ENCODE measurements at places on chromosomes 1 and 21.

- DNase-seq: no peak
Observed at GRCh38 chr1:64886877-64887276, 79.5 kb downstream of the JAK1 start.

- DNase-seq: no peak
Observed at GRCh38 chr1:231628207-231628876, 1.8 kb downstream of the DISC1 start.

- DNase-seq: no peak
Observed at GRCh38 chr1:206011057-206011456, 7.9 kb upstream of the RAB7B start.

DNA sequence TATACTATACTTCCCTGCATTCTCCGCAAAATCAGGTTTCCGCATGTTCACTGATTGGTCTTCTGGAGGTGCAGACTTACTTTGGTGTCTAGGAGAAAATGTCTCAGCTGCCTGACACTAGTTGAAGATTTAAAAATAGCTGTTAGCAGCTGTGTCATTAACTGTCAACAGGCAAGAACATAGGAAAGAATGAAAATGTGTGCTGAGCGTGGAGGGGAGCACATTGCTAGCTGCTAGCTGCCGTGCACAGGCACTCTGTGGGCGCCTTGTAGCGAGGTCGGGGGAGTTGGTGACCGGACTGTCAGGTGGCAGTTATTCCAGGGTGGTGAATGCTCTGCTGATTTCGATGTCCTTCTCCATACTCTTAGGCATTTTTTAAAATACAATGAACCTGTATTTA, 5.2 kb downstream of the FAAH start:
- DNase-seq: no peak

GRCh38 chr1:176790786-176791185, 327.8 kb downstream of the PAPPA2 start:
- no peak for DNase-seq

GRCh38 chr1:58779059-58779754, 4.6 kb downstream of the JUN start:
- no peak for DNase-seq

GRCh38 chr1:59556398-59556797, 258.4 kb upstream of the HOOK1 start:
- no peak for DNase-seq

DNA sequence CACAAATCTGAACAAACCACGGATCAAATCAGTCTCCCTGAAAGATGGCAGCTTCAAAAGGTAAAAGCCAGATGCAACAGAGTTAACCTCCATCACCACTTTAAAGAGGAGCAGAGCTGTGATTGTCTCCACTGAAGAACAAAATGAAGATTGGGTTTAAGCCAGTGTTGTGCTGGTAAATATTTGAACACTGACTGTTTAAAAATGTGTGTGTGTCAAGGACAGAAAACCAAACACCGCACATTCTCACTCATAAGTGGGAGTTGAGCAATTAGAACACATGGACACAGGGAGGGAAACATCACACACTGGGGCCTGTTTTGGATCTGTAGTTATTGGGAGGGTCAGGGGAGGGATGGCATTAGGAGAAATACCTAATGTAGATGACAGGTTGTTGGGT, 83.9 kb downstream of the ST6GALNAC5 start:
- DNase-seq: no peak

DNA sequence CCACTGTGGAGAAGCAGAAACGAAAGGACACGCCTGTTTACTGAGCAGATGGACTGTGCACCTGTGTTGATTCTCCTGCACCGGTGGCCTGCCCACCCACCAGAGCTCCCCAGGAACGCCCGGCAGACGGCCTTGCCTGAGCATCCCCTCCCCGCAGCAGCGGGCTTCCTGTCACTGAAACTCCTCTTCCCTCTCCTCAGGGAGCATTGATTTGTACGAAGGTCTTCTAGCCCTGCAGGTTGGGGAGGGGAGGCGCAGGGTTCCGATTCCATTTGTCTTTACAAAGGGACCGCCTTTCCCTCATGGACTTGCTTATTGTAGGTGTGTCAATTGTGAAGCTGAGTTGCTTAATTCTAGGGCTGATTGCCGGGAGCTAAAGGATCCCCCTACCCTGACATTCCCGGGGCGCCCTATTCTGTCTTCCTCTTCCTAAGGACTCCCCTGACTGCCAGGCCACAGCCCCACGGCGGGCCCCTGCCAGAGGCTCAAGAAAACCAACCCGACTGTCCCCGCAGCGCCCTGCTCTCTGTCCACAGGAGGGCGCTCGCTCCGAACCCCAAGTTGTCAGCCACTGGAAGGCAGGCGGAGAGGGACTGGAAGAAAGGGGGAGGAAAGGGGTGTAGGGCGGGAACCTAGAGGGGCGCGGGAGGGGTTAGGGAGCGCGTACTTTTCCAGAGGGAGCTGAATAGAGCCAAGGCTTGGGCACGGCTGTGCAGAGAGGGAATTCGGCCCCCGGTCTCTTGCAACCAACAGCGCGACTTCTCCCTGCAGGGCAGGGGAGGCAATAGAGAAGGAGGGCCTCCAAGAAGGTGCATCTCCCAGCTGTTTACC, 2.8 kb downstream of the S100A6 start:
- DNase-seq: peak; percentile 82

- DNase-seq: no peak
Observed at GRCh38 chr1:81597720-81598426, 202.9 kb upstream of the ADGRL2 start.

- DNase-seq: no peak
Observed at GRCh38 chr1:33364565-33364918, 43.6 kb upstream of the A3GALT2 start.

DNA sequence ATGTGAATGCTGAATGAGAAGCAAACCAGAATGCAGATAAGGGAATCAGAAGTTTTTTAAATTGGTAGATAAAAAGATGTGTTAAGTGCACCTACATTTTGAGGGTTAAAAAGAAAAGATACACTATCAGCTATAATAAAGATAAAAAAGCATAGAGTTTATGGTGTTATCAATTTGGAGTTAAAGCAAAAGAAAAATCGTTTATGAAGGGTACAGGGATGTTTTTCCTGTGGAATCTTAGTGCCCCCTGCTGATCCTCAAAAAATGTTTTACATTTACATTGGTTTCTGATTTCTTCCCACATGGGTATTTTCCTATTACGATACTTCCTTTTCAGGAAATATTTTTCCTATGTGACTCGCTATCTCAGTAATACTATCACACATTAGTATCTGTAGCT, 293.5 kb downstream of the MRPL39 start:
- no peak for DNase-seq

GRCh38 chr1:17381161-17381560, 9.2 kb downstream of the PADI6 start:
- DNase-seq: no peak

DNA sequence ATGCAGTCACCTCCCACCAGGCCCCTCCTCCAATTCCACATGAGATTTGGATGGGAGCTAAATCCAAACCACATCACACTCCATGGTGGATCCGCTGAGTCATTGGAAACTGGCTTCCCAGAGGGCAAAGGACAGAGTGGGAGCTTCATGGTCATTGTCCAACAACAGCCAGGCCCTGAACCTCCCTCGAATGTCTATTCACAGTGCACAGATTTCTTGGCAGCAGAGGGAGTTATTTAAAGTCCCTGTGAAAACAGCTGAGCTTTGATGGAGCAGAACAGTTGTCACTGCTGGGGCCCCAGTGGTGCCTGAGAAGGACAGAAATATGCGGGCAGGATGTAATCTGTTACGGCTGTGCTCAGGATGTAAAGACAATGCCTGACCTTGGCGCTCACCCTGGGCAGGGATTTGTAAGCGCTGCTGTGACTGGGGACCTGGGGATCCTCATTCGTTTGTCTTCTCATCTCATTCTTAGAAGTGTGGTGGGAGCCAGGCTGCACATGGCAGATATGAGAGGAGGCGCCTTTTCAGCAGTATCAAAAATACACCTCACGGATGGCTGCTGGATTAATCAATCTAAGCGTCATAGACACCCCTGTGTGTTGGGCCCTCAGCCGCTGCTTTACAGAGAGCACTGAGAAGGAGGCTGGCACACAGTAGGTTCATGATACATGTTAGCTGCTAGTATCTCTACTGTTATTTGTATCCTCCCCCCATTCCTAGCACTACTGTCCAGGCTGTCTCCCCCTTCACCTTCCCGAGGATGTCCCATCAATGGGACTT, 439.4 kb downstream of the PTPRU start:
- no peak for DNase-seq

DNA sequence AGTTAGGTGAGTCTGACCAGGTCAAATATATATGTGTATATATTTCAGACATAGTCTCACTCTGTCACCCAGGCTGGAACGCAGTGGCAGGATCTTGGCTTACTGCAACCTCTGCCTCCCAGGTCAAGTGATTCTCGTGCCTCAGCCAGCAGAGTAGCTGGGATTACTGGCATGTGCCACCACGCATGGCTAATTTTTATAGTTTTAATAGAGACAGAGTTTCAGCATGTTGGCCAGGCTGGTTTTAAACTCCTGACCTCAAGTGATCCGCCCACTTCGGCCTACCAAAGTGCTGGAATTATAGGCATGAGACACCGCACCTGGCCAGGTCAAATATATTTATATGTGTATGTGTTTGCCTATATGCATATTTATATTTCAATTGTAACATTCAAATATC, 581.5 kb upstream of the B3GALT2 start:
- no peak for DNase-seq

- DNase-seq: no peak
Observed at GRCh38 chr1:57007948-57008347, 42.1 kb upstream of the C8B start.

DNA sequence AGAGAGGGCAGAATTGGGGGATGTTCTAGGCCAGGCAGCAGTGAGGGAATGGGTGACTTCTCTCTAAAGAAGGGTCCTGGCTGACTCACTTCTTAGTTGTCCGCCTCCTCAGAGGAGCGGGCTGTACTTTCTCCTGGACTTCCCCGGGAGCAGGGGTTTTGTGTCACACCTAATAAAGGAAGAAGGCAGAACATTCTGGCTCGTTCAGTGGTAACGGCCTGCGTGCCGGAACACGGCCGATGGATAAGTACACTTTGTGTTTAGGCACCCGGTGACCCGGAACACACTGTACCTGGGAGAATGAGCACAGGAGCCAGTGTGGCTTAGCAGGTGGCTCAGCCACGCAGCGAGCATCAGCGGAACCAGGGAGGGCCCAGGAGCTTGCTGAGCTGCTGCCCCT, 84.7 kb downstream of the FBXO2 start:
- DNase-seq: no peak

GRCh38 chr1:216739793-216740192, 16.6 kb upstream of the ESRRG start:
- no peak for DNase-seq

GRCh38 chr1:216832192-216832591, 109.0 kb upstream of the ESRRG start:
- no peak for DNase-seq

- DNase-seq: no peak
Observed at GRCh38 chr1:156657741-156658319, 15.9 kb downstream of the BCAN start.

- DNase-seq: no peak
Observed at GRCh38 chr21:24727803-24728440, 879.4 kb downstream of the MRPL39 start.

All from NCI-H2081 treated with DMSO at 0.1 percent for 48 hours (cell line).